ENCODE measurements at places on chromosomes 3 and 15.

- peak; percentile 39 for DNase-seq
Measured at GRCh38 chr3:134374105-134374790, at the start of gene AMOTL2. Gene AMOTL2, minus strand, starts transcription at chr3:134374447. Its CDS starts 3,014 bp downstream, at chr3:134371433.

DNA sequence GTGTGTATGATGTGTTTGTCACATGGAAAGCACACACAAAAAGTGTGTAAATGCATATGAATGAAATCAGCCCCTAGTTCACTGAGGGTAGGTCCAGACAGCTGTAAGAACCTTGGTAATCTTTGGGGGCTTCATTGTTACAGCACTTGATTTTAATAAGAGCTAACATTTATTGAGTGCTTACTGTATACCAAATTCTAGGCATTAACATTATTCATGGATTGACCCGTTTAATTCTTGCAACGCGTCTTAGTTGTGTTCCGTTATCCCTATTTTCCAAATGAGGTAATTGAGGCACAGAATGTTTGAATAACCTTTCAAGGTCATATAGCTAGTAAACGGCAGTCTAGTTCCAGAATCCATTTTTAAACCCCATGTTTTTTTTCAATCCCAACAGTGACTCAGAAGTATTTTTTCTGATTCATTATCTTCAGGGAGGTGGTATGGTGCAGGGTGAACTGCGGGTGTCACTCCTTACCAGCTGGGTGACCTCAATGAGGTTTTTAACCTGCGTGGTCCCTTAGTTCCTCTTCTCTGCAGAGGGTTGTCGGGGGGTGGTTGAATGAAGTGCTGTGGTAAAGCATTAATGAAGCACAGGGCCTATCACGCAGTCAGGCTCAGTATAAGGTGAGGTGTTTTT, 14.2 kb downstream of the RAB8B start:
- no peak for DNase-seq

DNA sequence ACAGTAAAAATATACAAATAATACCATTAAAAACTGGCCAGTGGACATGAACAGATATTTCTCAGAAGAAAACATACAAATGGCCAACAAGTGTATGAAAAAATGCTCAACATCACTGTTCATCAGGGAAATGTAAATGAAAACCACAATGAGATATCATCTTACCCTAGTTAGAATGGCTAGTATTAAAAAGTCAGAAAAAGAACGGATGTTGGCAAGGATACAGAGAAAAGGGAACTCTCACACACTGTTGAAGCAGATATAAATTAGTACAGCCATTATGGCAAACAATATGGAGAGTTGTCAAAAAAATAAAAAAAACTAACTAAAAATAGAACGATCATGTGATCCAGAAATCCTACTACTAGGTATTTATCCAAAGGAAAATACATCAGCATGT, 222.7 kb upstream of the NAALADL2 start:
- DNase-seq = no peak

GRCh38 chr3:4739289-4740236, 239.7 kb upstream of the BHLHE40 start:
- no peak for DNase-seq

DNA sequence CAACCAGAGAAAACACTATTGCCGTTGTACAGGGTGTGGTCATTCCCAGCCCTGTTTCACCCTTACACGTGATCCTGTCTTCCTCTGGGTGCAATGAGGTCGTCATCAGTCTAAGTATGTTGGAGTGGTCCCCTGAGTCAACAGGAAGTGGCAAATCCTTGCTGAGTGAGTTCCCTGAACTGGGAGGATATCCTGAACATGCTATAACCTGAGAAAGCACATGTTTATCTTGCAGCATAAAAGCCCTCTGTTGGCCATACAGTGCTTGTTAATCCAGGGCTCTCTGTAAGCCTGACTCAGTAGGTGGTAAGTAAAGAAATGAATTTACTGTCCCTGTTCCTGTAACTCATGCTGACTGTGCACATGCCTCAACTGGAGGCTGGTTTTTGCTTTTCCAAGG, 477.8 kb upstream of the RGMA start:
- peak; percentile 18 for DNase-seq
